Esophagus squamous epithelium (tissue), 5 donors: ENCODE measurements at places on chromosomes 1 and 21.
A peak's percentile ranks its signal among the peaks of the same experiment; 100 is the strongest.

DNA sequence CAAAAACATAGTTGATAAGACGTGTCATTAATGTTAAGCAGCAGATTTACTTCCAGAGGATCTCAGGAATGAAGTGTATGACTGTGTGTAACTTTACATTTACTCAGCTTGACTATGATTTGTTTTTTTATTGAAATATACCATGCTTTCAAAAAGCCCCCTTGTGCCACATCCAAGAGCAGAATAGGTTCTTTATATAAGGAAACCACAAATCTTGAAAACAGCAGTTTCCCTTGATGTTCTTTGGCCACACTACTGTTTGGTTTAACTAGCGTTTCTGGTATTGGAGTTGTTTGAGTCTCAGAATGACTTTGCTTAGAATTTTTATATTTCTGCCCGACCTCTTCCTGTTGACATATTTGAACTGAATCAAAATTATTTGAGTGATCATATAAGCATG, 25.0 kb downstream of the LRRC8C start:
- DNase-seq, result no peak

DNA sequence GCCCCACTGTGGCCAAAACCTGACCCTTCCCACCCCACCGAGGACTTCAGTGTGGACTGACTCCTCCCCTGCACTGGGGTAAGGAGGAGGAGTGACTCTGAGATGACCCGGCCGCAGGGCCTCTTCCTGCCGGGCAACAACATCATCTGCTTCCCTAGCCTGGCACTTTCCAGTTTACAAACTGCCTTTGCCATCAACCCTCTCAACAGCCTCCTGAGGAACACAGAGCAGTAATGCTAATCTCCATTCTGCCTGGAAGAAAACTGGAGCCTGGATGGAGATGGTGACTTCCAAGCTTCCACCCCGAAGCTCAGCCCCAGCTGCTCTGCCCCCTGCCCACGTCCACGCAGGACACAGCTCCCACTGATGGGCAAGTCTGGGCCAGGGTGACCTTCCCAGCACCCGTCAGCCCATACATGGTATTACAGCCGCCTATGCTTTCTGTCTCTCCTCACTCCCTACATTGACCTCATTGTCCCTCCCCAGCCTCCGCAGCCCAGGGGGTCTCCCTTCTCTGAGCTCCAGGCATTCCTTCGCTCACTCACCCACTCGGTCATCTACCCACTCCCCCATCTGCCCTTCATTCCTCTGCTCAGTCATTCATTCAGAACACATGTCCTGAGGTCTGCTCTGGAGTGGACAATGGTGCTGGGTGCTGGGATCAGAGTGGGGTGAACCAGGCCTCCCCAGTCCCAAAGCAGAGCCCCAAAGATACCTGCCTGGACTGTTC, 34.2 kb downstream of the RAP1GAP start:
- no peak for DNase-seq

DNA sequence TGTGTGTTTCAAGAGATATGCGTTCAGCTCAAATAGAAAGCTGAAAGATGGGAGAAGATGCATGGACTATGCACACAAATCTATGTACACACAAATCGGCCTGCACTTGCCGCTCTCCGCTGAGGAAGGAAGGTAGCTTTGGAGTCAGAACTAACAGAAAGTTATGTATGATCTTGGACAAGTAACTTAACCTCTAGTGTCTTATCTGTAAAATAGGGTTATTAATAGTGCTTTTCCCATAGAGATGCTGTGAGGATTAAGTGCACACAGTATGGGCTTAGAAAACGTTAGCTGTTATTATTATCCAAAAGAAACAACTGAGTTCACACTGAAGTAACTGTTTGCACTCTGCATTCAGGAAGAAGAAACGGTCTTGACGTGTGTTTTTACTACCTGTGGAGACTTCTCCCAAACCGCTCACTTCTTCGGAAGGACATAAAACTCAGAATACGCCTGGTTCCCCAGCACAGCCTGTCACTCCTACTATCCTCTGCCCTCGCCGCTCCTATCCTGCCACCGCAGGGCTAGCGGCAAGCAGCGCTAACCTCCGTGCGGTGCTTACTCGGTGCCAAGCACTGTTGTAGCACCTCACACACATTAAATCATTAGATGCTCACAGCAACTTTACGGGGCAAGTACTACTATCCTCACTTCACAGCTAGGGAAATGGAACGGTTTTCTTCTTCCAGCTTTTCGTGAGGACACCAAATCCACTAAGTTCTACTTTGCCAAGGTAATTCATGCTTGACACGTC, 1.3 kb downstream of the TGFBR3 start:
- DNase-seq, result no peak

DNA sequence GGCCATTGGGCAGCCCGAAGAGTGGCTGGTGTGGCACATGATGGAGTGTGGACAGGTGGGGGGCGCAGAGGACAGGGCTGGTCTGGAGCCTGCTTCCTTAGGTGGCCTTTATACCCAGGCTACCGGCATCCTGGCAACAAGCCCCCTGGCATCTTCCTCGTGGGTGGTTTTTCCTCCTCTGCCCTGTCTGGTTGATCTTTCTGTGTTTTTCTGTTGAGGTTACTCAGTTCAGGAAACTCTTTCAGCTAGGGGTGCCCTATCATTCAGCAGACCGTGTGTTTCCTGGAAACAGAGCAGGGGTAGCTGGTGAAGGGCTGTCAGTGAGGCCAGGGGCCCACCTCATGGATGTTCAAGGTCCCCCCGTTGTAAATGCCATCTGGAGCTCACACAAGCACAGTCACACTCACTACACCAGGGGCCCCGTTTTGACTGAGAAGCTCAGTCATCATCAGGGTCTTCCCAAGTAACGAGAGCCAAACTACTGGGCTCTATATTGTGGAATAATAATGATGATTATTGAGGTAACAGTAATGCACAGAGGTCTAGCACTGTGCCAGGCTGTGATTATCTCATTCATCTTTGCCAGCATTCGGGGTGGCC, at the start of gene KRTAP12-4:
Gene KRTAP12-4 (minus strand): TSS at position 84 of the 600 bp plus-strand sequence. CDS start 45 bp downstream, at position 39.
- DNase-seq, result no peak

- no peak for DNase-seq
Observed at GRCh38 chr1:1122981-1123480, 7.1 kb upstream of the C1orf159 start.

DNA sequence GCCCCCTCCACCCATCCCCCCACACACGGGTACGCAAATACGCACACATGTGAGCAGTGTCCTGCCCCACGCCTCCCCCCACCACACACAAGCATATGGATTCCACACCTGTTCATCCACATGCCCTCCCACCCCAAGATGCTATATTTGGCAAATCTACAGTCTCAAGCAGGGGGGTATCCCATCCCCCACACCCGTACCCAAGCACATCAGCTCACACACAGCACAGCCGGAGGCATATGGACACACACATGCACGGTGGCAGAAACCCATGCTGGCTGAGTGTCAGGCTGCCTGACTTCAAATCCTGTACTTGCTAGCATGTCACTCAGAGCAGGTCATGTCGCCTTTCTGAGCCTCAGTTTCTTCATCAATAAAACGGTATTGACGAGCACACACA, 10.6 kb downstream of the COL16A1 start:
- no peak for DNase-seq

GRCh38 chr21:41926807-41927171, 27.0 kb downstream of the C2CD2 start:
- DNase-seq, result no peak

DNA sequence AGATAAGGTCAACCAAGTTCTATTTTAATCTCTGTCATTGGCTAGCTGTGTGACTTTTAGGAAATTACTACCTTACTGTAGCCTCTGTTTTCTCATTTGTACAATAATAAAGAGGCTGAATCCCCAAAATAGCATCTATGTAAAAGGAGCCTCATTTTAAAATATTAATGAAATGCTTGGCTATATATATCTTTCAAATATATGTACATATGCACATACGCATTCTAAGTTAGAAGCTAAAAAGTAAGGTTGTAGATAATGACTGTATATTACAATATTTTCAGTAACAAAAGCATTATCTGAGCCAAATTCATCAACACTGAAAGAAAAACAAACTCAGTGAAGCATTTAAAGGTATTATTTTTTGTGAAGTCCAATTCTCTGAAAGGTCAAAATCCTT, 44.6 kb downstream of the TYW3 start:
- DNase-seq, result no peak

- no peak for DNase-seq
Observed at GRCh38 chr1:168373869-168374268, 93.2 kb downstream of the TBX19 start.

GRCh38 chr1:47449822-47450552, 12.1 kb downstream of the FOXD2 start:
- no peak for DNase-seq

DNA sequence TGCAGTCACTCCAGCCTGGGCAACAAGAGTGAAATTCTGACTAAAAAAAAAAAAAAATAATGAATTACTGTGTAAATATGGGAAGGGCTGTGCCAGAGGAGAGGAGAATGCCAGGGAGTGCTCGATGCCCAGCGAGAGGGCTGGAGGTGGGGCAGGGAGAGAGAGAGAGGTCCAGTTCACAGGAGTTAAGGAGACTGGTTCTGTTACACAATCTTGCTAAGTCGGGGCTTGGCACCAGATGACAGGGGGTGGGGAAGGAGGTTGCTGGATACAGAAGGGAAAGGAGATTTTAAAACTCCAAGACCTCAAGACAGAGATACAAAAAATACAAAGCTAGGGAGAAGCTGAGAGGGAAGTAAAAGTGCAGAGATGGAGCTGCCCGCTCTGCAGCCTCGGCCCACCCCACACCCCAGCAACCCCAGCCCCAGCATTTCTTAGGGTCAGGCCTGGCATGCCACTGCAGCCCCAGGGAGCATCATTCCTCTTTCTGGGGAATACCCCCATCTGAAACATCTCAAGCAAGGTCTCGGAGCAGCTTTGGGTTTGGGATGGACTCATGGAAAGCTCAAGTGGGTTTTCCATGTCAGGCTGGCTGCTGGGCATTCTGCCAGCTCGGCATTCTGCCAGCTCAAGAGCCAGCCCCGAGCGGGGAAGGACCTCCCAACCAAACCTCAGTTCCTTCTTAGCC, 991 bp downstream of the SELENBP1 start:
- DNase-seq, result no peak

DNA sequence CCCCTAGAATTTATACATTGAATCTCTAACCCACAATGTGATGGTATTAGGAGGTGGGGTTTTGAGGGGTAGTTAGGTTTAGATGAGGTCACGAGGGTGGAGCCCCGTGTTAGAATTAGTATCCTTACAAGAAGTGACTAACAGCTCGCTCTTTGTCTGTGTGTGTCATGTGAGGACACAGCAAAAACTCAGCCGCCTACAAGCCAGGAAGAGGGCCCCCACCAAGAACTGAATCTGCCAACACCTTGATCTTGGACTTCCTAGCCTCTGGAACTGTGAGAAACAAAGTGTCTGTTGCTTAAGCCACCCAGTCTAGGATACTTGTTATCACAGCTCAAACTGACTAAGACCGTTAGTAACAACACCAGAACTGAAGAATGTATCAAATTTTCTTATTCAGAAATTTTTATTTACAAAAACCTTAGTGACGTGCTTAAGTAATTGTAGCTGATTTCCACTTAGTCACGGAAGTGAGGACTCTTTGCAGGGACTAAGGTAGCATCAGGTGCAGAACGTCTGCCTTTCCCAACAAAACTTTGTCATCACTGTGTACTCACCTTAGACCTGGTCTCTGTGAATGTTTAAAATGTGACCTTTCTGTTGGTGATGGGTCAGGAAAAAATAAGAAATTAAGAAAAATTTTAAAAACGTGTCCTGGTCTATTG, 24.5 kb upstream of the LRRC8C start:
- no peak for DNase-seq

DNA sequence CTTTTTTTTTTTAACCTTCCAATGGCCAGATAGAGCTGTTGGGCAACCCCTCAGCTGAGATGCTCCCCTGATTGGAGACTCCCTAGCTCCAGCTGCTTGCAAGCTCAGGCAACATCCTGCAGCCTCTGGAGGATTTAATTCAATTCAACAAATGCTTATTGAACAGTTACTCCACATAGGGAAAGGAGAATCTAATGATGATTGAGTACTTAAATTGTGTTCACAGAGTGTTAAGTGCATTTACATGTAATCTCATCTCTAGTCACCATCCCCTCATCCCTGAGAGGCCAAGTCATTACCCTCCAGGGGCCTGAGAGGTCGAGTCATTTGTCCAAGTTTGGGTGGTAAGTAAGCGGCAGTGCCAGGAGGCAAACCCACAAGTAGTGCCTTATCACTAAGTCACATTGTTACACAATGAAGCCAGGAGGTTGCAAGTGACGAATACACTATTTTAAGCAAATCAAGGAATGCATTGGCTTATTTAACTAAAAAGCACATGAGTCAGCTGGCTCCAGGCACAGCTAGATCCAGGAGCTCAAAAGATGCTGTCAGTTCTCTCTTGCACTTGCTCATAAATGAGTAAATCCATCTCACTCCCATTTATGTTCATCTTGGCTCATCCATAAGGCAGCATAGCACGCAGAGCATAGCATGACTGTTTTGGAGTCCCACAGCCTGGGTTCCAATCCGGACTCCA, 64.3 kb downstream of the OPTC start:
- DNase-seq, result no peak

DNA sequence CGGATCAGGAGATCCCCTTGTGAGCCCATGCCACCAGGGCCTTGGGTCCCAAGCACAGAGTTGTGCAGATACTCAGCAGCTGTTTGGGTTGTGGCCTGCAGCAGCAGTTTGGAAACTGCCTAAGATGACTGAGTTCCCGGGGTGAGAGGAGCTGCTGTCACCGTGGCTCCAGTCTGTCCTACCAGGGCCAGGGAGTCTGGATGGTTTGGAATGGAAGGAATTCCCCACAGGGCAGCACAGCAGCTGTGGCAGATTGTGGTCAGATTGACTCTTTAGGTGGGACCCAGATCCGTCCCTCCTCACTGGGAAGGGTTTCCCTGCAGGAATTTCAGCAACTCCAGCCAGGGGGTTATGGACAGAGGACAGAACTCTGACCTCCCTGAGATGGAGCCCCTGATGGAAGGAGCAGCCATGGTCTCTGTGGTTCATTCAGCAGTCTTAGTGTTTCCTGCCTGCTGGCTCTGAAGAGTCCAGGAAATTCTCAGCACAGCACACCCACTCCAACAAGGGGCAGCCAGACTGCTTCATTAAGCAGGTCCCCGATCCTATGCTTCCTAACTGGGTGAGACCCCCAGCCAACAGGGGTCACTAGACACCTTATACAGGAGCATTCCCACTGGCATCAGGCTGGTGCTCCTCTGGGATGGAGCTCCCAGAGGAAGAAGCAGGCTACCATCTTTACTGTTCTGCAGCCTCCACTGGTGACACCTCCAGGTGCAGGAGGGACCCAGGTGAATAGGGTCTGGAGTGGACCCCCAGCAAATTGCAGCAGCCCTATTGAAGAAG, 51.5 kb upstream of the TNFSF4 start:
- no peak for DNase-seq

- DNase-seq, result peak; percentile 34
Observed at GRCh38 chr1:1305300-1306069, 2.2 kb downstream of the ACAP3 start.

GRCh38 chr21:36330904-36331303, 10.9 kb downstream of the MORC3 start:
- no peak for DNase-seq

- no peak for DNase-seq
Observed at GRCh38 chr1:26346274-26347033, 7.5 kb downstream of the CRYBG2 start.

DNA sequence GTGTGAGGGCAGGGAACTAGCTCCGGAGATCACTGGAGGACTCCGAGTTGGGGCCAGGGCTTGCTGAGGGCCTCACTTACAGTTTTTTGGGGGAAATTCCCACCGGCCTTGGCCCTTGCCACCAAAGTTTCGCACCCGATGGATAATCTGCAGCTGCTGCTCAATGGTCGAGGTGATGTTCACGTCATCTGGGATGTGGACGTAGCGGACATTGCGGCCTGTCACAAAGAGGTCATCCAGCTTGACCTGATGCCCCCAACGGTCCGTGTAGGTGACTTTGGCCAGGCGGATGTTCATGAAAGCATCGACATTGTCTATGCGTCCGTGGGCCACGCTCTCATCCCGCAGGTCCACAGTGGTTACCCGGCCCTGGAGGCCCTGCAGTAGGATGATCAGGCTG, 4.0 kb downstream of the LSM10 start:
- DNase-seq, result no peak
